Hippocampal formation (tissue), 2 donors: ENCODE measurements at places on chromosomes 2 and 18.

DNA sequence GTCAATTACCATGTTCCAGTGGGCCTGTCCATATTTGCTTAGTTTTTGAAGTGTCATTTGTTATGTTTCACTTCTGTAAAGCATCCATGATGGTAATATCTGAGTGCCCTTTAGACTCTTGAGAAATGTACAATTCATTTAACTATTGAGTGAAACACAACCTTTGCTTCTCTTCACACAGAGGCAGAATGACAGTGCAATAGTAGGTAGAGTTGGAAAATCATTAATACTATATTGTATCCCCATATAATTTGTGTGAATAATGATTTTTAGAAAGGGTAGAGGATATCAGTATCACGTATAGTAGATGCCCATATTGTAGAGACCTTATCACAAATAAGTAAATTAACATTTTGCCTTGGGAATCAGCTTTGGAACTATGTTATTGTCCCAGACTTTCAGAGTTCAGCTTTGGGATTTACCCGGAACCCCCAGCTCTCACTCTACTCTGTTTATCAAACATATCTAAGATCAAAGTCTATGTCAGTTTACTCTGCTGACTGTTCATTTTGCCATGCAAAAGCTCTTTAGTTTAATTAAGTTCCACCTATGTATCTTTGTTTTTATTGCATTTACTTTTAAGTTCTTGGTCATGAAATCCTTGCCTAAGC, 172.7 kb upstream of the NOL4 start:
- no peak for DNase-seq

GRCh38 chr18:62186499-62186773, 420 bp downstream of the PIGN start:
- no peak for DNase-seq

- no peak for DNase-seq
These were observed 129.9 kb downstream of the TANC1 start for GRCh38 chr2:159098361-159098760.

- DNase-seq: no peak
These were observed 13.1 kb upstream of the LHCGR start for GRCh38 chr2:48768669-48769068.

DNA sequence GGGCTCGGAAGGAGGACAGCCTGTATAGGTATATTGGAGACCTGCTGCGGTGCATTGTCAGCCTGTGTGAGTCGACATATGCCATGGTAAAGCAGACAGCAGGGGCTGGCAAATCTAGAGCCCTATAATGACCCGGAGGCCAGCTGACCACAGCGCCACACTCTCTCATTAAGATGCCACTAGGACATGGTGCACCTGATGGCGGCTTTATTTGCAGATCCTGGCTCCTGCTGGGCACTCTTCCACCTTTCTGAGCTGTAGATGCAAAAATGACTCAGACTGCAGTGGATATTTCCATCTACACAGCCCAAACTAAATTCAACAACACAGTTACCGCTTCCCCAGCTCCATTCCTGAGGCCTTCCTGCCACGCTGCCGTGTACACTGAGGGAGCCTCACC, 389.9 kb downstream of the TNS1 start:
- no peak for DNase-seq

DNA sequence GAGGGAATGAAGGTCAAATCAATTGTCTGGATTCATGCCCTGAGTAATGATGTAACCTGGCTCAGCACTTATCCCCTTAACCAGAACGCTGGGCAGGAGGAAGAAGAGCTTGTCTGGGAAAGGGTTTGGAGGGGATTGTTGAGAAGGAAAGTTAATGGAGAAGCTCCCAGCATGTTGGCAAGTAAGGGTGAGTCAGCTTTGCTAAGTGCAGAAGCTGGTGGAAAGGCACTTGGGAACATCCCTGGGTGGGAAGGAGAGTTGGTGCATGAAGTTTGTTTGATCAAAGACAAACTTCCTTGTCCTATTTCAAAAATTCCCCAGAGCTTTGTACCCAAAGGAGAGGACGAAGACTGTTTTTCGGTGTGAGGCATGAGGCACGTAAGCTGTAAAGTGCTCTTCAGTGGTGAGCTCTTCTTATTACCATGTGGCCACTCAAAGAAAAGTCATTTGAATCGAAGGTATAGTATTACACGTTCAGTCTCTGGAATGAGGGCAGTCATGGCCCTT, 17.6 kb upstream of the DAW1 start:
- no peak for DNase-seq

DNA sequence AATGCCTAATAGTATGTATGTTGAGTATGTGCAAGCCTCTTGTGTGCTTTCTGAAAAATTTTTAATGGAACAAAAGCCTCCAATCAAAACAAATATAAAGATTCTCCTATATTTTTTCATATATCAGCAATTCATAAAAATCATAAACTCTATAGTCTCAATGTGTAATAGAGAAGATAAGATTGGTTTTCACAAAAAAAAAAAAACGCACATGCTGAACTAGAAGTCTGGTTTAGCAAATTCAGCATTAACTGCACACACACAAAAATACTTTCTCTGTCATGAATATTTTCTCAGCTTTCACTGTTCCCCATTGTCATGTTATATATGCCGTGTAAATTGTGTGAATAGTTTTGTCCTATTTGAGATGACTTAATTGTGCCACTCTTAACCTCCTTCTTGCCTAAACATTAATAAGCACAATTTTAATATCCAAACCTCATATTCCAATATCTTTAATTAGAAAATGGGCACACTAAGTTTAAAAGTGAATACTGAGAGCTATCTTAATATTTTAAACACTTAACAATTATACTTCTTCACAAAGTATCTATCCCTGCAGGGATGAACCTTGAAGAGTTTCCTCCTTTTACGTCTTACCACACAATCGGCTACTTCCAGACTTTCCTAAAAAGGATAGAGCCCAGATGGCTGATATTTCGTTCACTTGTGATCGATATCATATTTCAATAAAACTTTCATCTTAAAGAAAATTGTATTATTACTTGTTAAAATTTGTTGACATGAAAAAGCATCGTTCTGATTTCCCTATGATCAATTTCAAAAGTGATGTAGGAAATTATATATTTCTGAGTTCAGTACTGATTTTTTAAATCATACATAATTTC, 242.7 kb downstream of the TCF4 start:
- DNase-seq: no peak

DNA sequence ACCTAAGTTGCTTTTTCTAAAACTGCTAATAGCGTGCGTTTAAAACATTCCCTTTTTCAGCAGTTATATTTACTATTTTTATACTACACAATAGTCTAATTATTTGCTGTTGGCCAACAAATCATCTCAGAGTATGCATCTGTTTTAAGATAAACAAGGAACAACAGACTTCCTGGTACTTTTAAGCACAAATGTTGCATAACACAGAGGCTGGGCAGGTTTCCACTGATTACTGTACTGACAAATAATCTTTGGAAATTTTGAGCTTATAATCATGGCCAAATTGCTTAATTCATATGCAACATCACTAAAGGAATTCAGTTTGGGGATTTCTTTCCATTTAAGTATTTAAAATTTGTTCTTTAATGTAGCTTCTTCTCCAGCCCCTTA, 737.4 kb upstream of the SALL3 start:
- DNase-seq: no peak

DNA sequence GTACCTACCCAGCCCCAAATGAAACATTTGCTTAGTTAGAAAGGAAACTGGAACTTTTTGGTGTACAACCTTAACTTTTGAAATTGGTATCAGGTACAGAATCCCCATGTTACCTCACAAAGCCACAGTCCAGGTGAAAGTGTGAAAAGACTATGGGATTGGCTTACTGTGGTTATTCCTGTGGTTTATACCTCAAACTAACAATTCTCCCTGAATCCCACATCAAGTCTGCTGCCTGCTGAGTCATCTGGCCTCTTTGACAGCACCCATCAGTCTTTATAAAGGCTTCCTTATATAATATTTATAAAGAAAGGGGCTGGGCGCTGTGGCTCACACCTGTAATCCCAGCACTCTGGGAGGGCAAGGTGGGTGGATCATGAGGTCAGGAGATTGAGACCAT, 164.6 kb downstream of the TMEM247 start:
- DNase-seq: no peak

DNA sequence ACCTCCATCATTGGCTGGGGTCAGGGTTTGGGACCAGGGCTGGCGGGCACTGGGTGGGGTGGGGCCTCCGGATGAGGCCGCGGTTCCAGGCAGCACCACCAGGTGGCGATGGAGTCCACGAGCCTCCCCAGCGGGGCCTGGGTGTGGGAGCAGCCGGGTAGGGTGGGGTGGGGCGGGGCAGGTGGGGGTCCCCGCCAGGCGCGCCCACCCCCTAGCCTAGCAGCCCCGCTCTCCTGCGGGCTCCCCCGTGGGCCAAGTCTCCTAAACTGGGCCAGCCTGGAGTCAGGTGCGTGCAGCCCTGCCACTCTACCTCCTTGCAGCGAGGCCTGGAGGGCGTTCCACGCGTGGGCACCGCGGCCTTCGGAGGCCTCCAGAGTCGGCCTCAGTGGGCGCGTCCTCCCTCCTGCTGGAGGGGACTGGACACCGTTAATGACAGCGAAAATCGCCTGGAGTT, 187.5 kb downstream of the TWIST2 start:
- DNase-seq: no peak

DNA sequence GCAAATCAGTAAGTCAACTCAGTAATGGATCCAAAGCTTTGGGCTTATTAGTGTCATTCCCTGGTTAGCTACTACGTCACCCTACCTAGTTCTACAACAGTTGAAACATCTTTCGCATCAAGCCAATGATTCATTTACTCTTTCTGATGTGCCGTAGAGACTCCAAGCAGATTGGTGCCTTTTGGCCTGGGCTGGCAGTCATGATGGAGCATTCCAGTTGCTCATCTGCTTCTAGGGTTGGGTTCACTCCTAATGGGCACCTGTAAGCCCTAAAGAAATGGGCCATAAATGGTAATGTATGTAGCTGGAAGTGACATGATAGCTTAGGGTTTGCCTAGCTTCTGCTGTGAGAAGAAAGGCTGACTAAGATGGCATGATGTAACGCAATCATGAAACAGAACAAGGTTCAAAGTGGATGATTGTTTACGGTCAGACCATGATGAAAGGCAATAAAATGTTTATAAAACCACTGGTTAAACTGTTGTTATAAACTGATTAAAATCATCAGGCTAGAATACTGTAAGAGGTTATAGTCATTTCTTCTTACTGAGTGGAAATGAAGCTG, 20.4 kb upstream of the CCL20 start:
- DNase-seq: no peak

- no peak for DNase-seq
These were observed 25.4 kb upstream of the HS6ST1 start for GRCh38 chr2:128344101-128344500.

GRCh38 chr2:137748533-137748932, 215.7 kb upstream of the HNMT start:
- DNase-seq: no peak

DNA sequence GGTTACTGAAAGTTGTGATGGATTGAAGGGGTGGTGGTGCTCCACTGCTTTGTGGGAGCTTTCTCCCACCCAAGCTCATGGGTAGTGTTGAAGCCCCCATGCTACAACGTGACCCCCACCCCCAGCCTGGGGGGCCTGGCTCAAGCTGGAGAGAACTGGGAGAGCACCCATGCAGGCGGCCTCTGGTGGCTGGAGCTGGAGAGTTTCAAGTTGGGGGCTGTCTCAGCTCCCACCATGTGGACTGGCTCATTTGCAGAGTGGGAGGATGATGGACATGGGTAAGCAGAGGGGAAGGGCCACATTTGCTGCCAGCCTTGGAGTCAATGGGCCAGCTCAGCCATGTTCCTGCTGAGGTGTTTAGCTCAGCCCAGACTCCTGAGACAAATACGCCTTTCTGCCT, 62.8 kb downstream of the INPP4A start:
- no peak for DNase-seq

- DNase-seq: no peak
These were observed 335 bp downstream of the HES6 start for GRCh38 chr2:238239543-238239862.

DNA sequence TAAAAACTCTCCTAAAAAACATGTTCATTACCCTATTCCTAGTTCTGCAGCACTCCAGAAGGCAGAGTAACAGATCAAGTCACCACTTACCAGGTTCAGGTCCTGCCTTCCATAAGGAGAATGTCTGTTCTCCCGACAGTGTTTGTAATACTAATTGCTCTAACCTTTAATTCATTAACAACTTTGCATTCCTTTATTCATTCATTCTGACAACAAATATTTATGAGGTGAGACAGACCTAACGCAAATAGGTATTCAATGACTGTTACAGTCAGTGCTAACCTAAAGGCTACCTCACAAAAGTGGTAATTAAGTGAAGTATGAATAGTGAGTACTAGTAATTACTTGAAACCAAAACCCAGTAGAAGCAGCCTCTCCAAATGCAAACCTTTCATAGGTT, 224.0 kb downstream of the AFF3 start:
- DNase-seq: no peak

DNA sequence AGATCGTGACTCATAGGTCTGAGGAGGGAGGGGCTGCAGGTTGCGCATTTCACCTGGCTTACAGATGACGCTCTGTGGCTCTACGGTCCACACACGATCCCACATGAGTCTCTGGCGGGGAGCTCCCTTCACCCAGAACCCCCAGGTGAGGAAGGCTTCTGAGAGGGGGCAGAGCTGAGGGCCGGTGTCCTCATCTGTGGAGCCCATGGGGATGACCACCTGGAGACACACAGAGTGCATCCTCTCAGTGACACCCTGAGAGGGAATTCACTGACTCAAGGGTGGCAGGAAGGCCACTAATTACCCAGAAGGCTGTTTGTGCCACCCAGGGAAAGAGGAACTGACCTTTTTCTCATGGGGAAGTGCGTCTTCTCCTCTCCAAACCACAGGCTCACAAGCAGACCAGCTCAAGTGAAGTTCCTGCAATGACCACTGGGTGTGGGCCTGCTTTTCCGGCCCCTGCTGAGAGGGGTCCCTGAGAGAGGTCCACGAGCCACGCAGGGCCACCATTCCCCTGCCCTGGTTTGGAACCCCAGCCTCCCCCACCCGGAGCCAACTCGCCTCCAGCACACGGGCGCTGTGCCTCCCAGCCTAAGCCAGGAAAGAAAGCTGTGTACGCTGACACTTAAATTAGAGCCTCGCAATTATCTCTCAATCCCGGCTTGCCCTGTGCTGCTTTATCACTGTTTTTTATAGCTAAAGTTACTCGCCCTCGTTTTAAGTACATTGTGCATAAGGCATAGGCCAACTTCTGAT, 114.1 kb downstream of the BCL11A start:
- peak; percentile 29 for DNase-seq

DNA sequence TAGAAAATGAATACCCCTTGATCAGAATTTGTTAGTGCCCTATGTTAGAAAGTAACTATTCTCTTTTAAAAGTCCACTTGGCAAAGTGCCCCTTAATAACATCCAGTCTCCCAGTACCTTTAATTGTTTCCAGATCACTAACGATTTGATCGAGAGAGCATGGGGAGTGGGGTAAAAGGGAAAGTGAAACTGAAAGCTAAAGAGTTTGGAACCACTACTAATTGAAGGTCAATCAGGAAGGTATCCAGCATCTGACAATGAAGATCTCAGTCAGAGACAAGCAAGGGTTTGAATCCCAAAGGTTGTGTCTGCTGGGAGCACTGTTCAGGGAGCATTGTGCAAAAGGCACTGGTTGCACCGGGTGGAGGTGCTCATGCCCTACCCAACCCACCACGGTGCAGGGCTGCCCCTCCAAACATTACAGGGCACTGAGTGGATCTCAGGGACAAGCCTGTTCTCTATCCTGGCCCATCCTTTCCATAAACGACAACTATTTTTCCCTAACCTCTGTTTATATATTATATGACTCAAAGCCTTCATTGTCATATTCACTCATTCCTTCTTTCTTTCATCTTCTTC, 14.6 kb upstream of the RIT2 start:
- no peak for DNase-seq
